ENCODE measurements at places on chromosomes 2 and 18. TPM values are rescaled to one million over a fixed set of nuclear protein-coding genes. Genes with fewer than 3 reads are reported as not detected.

DNA sequence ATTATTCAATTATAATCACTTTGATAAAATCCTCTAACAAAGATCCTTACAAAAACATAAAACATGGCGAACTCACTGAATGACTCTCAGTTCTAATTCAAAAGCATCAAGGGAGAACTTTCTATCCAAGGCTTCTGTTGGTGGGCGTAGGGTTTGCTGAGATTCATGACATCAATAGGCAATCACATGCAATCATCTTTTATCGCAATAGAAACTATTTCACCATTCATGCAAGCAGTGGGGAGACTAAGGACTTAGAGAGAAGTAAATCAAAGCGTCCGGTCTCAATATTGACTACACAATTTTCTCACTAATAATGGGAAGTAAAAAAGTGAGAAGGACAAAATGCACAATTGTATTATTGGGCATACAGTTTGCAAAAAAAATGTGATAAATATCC is 168.7 kb downstream of the SCG2 start:
- no peaks in the 10 kb centered on the region for H3K27me3 ChIP-seq
- no peaks in the 10 kb centered on the region for H3K4me1 ChIP-seq
- no peak overlapping the region for H3K4me3 ChIP-seq
- DNase-seq, result no peak

DNA sequence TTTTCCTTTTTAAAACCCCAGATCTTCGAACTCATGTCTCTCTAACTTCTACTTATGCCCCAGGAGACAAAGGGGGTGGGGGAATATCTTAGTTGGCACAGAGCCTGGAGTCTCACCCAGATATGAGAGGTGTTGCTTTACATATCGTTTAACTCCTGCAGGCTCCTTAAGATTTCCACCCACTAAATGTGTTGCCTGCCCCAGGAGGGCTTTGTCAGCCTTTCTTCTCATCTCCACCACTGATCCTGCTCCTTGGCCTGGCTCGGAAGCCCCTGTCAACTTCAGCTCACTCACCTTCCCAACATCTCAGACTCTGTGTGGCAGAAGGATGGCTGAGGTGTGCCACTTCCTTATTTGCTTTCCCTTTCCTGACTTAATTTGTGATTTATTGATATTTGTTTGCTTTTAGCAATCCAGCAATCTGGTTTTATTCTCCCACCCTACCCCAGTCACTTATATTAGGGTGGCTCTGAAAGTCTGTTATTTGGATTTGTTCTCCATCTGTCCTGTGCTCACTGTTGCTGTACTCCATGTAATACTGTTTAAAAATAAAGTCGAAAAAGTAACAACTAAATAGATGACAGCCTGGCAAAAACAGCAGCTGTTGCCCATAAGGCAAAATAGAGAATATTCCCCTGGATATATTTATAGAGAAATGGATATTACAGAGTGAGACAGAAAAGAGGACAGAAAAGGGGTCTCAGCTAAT is 200.6 kb downstream of the ZBTB7C start:
- no peaks in the 10 kb centered on the region for H3K4me1 ChIP-seq
- no peak for DNase-seq
- H3K36me3 ChIP-seq, result no peaks in the 10 kb centered on the region
- no peak overlapping the region for H3K4me3 ChIP-seq
- H3K27me3 ChIP-seq, result no peaks in the 10 kb centered on the region
- no peak overlapping the region for H3K27ac ChIP-seq

DNA sequence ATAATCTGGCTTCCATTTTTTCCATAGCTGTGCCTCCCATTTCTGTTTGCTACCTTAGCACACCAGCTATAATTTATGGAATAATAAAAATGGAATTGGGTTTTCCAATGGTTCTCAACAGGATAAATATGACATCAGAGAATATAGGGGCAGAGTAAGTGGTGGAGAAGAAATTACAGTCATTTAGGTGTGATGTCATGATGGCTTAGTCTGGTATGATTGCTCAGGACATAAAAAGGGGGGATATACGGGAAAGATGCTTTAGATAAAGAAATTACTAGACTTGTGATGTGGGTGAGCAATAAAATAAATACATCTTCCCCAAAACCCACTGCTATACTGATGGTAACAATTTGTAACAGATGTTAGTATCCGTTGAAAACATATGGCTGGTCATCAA is 21.6 kb upstream of the KIF5C start:
- no peaks in the 10 kb centered on the region for H3K4me1 ChIP-seq
- no peaks in the 10 kb centered on the region for H3K36me3 ChIP-seq
- no peak for DNase-seq
- no peak overlapping the region for H3K4me3 ChIP-seq
- no peaks in the 10 kb centered on the region for H3K27me3 ChIP-seq

ITGAV gene
- total RNA-seq, result 15.4 TPM

MRO gene
- 2.5 TPM for total RNA-seq
